ENCODE measurements at places on chromosomes 16 and 17.
A peak's percentile ranks its signal among the peaks of the same experiment; 100 is the strongest.

GRCh38 chr17:13704333-13704732, 102.6 kb upstream of the HS3ST3A1 start:
- DNase-seq, result no peak

DNA sequence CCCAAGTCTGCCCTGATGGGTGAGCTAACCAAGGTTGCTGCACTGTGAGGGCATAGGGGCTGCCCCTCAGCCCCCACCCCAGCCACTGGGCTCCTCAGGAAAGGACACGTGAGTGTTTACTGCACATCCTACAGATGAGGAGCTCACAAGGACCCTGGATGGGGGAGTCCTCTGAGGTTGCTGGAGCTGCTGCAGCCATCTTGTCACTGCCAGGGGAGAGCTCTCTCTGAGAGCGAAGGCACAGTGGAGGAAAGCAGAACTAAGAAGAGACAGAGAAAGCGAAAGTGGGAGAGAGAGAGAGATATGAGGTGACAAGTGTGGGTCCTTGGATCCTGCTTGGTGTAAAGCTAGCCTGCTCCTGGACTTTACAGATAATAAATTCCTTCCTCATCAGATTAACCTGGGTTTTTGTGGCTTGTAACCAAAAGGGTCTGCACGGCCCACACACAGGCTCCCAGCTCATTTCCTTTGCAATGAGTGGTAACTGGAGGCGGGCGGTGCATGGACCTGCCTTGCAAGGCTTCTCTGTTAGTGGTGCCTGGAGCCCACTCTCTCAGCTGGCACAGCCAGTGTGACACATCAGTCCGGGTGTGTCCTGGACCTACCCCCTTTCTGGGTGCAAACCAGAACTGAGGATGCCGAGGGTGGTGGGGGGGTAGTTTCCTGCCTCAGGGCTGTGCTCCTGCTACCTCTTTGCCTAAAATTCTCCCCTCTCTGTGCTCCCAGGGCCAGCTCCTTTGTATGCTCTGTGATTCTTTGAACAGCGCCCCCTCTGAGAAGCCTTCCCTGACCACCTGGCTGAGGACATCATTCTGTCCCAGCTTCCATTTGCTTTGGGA, 14.2 kb downstream of the SNX20 start:
- DNase-seq, result no peak

- DNase-seq, result no peak
Measured at GRCh38 chr16:59859676-59860402, 1125.7 kb upstream of the GOT2 start.

- DNase-seq, result peak; percentile 66
Measured at GRCh38 chr17:45261577-45262515, at the start of gene SPATA32. Gene SPATA32, minus strand, starts transcription at chr17:45262094. Its CDS starts 78 bp downstream, at chr17:45262016.

- no peak for DNase-seq
Measured at GRCh38 chr16:27450196-27450549, 48.2 kb downstream of the IL21R start.

GRCh38 chr17:8274816-8275215, 13.7 kb upstream of the RANGRF start:
- DNase-seq, result no peak

DNA sequence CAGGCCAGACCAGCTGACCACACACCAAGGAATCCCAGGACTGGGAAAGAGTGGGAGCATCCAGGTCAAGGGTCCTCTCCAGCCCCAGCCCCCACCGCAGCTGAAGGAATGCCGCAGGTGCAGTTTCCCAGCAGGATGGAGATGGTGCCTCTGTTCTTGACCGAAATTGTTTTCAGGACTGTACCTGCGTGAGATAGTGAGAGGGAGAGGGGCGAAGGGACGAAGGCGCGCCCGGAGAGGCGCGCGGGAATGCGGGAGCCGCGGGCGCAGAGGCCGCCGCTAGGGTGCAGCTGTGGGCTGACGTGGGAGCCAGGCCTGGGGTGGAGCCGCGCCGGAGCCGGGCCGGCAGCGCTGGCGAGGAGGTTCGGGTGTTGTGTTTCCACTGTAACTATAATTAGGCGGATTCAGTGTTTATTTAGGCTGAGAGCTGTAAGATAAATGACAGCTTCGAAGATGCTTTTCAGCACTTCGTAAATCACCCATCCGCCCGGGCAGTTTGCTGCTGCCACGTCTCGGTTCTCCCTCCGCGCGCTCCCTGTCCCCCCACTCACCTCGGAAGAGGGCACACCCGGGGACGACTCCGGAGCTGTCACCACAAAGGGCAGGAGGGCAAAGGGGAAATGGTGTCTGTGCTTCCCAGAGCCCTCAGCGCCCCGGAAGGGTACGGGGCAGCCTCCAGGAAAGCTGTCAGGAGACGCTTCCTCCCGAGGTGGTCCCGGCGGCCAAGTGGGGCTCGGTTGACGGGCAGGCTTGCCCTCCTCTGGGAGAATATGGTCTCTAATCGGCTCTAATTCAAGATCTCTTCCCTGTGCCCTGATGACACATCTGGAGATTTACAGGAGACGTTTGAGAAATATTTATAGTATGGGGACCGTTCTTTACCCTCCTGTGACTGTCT, 38.2 kb downstream of the HOXB1 start:
- peak; percentile 84 for DNase-seq

DNA sequence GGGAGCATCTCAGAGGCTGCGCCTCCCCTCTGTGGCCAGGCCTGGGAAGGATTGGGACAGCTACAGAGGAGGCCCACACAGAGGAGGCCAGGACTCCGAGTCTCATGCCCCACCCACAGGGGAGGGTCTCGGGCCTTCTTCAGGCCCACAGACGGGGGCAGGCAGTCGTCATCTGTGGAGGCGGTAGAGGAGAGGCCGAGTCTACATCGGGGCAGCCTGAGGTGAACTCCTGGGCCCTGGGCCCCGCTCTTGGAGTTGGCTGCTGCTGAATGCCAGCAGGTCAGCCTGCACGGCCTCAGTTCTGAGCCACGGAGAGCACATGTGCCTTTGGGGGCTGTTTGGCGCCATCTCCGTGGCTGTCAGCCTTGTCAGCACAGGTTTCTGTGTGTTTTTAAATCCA, 8.1 kb upstream of the NUDT16L1 start:
- peak; percentile 19 for DNase-seq

DNA sequence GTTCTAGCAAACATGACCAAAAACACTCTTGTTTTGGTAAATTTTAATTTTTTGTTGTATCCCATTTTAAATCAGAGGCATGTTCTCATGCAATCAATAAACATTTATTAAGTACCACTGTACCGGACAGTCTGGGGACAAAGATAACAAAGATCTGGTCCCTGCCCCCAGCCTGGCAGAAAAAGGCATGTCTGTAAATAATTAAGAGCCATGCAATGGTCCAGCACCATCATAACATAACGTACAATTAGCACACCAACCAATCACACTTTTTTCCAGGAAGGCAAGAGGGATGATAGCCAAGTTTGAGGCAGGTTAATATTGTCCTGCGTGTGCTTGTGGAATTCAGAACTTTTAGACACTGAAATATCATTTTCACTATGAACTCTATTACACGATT, 3.5 kb downstream of the KCNJ16 start:
- no peak for DNase-seq

GRCh38 chr16:88920618-88921590, 54.4 kb upstream of the PABPN1L start:
- DNase-seq, result peak; percentile 93

GRCh38 chr16:58628845-58629732, 537 bp downstream of the CNOT1 start:
- DNase-seq, result peak; percentile 70

DNA sequence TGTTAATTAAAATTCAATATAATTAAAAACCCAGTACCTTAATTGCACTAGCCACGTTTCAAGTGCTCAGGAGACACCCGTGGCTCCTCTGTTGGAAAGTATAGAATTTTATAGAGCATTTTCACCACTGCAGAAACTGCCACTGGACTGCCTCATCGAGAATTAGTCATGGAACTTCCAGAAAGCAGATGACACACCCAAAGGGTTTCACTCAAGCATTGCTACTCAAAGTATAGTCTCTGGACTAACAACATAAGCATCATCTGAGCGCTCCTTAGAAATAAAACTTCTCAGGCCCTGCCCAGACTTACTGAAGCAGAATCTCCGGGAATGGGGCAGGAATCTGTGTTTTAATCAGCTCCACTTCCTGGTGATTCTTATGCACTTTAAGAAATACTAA, 63.5 kb upstream of the GPR139 start:
- DNase-seq, result no peak

DNA sequence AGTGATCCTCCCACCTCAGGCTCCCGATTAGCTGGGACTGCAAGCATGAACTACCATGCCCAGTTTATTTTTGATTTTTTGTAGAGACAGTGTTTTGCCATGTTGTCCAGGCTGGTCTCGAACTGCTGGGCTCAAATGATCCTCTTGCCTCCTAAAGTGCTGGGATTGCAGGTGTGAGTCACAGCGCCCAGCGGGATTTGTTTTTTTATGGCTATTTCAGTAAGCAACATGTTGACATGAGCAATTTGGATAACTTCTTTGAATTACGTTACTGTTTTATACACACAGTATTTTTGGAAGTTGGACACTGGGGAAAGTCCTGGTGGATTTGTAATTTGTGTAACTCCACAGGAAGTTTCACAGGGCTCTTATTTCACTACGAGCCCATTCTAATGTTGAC, 18.5 kb upstream of the RHOT1 start:
- peak; percentile 37 for DNase-seq

DNA sequence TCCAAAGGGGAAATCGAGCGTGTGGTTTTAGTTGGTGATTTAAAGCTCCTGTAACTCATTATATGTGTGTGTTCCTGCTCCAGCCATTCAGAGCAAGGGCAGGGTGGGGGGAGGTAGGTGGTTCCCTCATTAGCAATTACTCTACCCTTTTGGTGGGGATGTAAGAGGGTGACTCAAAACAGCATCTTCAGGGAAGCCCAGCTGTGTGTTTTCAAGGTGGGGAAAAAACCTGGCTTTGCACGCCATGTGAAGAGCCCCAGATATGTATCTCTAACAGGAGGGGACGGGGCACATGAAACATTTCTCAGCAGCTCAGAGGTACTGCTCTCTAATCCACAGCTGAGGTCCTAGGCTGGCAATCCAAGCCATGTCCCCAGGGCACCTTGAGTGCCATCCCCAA, 241.3 kb upstream of the ZFHX3 start:
- DNase-seq, result no peak

DNA sequence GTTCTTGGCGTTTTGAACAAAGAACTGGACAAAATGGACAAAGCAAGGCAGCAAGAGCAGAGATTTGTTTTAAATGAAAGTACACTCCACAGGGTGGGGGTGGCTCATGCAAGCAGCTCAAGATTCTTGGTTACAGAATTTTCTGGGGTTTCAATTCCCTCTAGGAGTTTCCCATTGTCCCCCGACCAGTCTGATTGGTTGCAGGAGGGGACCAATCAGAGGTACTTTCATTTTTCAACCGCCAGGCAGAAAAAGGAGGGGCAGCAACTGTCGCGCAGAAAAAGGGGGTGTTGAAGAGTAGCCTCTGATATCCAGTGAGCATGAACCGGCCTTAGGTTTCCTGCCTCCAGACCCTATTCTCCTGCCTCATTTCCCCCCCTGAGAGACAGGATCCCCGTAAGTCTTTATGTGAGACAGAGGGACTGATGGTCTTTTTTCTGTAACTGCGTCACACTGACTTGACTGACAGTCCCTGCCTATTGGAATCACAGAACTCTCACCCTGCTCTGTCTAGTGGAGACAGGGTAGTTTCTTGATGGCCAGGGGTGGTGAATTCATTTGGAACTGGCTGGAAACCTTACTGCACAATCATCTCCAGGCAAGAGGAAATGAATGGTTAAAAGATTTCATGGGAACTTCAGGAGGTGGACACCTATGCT, 59.4 kb upstream of the ALOX12 start:
- no peak for DNase-seq

GRCh38 chr16:81836279-81837054, 57.4 kb downstream of the PLCG2 start:
- DNase-seq, result no peak

GRCh38 chr17:5809056-5809455, 224.7 kb upstream of the NLRP1 start:
- DNase-seq, result no peak

GRCh38 chr16:280552-280951, at the start of gene ARHGDIG:
Gene ARHGDIG, plus strand, starts transcription at chr16:280591. Its CDS starts 90 bp downstream, at chr16:280681.
- no peak for DNase-seq

DNA sequence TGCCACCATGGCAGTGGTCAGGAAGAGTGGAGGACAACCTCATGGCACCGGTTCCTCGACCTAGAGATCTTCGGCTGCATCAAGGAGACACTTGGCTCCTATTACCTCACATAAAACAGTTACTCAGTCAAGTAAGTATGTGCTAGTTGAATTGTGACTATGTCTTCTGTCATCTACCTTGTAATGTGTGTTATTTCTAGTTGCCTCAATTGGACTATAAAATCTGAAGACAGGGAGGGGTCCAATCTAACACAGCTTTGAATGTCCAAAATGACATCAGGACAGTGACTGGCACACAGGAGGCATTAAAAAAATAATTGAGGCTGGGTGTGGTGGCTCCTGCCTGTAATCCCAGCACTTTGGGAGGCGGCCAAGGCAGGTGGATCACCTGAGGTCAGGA, 17.2 kb downstream of the C16orf86 start:
- DNase-seq, result no peak

- DNase-seq, result no peak
Measured at GRCh38 chr16:84758627-84759026, 58.8 kb downstream of the USP10 start.

GRCh38 chr16:67934306-67935100, 2.1 kb downstream of the PSMB10 start:
- no peak for DNase-seq

- peak; percentile 49 for DNase-seq
Measured at GRCh38 chr16:10584981-10585438, 4.6 kb upstream of the EMP2 start.

GRCh38 chr17:57379895-57380434, 123.6 kb downstream of the MSI2 start:
- DNase-seq, result no peak

DNA sequence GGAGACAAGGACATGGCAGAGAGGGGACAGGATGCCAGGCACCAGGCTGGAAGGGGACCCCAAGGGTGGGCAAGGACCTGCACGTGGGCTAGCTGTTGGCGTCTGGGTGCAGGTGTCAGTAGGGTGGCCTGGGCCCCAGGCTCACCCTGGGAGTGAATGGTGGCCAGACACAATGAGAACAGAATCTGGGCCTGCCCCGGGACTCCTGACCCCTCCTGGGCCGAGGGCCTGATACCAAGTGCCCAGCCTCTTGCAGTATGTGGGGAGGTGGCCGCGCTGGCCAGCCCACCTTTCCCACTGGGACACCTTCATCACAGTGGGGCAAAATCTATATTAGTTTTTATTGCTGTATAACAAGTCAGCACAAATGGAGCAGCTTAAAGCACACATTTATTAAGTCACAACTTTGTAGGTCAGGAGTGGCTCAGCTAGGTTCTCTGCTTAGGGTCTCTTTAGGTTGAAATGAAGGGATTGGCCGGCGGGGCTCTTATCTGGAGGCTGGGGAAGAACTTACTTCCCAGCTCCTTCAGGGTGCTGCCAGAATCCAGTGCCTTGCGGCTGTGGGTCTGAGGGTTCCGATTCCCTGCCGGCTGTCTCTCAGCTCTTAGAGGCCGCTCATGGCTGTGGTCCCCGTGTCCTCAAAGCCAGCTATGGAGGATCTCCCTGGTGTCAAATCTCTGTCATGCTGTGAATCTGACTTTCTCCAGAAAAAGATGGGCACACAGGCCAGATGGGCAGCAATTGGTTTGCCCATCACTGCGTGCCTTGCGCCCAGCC, 3.6 kb downstream of the PRSS33 start:
- peak; percentile 5 for DNase-seq

Measured in femur (tissue), 1 donor.